Stimulated activated CD8-positive, alpha-beta memory T cell treated with anti-CD3 and anti-CD28 coated beads, Interleukin-4, amount 100 ng/mL, for 24 hours (primary cell): ENCODE measurements at places on chromosomes 2 and 18.

GRCh38 chr2:202040079-202040844 is 6.6 kb downstream of the FZD7 start:
- DNase-seq, result no peak

DNA sequence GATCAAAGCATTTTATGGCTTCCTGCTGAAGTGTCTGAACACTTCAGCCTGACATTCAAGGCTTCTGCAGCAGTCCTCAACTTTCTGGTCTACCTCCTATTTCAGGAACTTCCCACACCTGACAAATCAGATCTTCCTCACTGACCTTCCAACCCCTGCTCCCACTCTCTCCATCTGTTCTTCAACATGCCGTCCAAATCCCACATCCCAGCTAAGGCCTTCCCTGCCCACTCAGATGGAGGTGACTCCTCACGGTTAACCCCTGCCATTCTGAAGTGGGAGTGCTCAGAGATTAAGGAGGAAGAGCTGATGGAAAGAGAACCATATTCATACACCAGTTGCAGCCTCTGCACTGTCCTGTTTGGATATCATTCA is 104.8 kb downstream of the POLR1A start:
- no peak for DNase-seq

DNA sequence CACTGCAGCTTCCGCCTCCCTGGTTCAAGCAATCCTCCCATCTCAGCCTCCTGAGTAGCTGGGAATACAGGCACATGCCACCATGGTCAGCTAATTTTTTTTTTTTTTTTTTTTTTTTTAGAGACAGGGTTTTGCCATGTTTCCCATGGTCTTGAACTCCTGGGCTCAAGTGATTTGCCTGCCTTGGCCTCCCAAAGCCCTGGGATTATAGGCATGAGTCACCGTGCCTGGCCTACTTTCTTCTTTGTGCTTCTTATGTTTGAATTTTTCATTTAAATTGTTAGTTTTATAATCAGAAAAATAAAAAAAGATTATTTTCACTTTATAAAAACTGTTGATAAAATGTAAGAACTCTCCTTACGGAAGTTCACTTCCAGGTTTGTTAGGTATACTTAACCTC is 101.5 kb upstream of the LPIN2 start:
- no peak for DNase-seq

- no peak for DNase-seq
These were observed 33.1 kb downstream of the ODC1 start for GRCh38 chr2:10415048-10415447.

GRCh38 chr2:140701726-140702125 is 1429.1 kb downstream of the LRP1B start:
- DNase-seq, result no peak

GRCh38 chr2:54947646-54948045 is 102.6 kb downstream of the RTN4 start:
- no peak for DNase-seq

DNA sequence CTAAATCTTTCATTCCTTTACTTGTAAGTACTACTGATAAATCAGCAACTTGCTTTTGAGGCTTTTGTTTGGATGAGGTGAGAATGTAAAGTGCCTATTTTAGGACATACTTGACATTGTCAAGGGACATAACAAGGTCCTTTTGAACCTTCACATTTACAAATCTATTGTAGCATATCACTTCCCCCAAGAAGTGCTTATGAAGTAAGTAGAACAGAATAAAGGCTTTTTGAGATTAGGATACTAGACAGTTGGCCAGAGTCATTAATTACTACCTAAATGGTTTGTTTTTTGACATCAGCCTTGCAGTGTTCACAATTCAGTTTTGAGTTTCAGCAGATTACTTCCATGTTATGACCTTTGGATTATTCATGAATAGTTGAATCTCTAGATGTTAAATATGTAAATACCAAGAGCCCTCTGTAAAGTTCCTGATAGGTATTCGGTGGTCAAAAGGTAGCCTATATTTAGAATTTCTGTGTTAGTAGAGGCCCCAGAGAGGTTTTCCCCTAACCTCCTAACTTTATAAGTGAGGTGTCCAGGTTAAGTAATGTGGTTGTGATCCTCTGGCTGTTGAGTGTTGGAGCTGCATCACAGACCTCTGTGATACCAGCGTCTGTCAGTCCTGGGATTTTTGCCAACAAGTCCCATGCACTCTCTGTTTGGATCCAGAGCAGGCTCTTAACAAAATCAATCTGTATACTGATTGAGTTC is 67.2 kb downstream of the LCLAT1 start:
- no peak for DNase-seq

DNA sequence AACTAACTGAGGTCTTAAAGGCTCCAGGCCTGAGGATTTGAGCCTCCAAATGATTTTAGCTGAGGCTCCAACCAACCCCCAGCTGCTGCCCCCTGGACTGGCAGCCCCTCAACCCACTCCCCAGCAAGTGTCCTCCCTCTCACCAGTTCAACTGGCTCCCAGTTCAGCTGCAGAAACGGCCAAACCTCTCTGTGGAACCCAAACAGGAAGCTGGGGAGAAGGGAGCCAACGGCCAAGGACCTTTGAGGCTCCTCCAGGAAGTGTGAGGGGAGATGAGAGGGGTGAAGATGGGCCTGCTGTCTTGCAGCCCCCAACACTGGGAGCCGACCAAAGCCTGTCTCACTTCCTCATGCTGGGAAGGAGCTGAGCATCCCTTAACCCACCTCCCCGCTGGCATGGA is 24.9 kb downstream of the ZFP36L2 start:
- DNase-seq, result no peak
